ENCODE measurements at places on chromosomes 3 and 15.

DNA sequence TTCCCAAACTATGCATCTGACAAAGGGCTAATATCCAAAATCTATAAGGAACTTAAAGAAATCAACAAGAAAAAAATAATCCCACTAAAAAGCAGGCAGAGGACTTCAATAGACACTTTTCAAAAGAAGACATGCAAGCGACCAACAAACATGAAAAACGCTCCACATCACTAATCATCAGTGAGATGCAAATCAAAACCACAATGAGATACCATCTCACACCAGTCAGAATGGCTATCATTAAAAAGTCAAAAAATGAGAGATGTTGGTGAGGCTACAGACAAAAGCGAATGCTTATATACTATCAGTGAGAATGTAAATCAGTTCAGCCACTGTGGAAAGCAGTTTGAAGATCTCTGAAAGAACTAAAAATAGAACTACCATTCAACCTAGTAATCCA is 20.2 kb downstream of the CFAP44 start:
- DNase-seq, result no peak

DNA sequence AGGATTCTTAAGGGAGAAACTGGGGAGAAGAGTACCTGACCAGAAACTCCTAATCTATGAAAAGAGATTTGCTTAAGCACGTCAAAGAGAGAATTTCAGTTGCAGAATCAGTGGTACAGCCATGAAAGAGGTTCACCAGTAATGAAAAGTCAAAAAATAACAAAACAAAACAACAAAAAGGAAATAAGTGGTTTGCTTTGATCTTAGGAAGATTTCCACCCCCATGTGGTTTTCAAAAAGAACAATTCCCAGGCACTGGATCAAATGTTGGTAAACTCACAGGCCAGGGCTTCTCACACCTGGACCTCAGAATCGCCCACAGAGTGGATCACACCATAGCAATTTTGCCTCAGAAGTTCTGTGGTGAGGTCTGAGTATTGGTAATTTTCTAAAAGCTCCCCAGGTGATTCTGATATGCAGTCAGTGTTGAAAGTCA is 67.5 kb downstream of the TMEM39A start:
- no peak for DNase-seq

GRCh38 chr15:52234596-52235541 is 43.7 kb upstream of the GNB5 start:
- no peak for DNase-seq

DNA sequence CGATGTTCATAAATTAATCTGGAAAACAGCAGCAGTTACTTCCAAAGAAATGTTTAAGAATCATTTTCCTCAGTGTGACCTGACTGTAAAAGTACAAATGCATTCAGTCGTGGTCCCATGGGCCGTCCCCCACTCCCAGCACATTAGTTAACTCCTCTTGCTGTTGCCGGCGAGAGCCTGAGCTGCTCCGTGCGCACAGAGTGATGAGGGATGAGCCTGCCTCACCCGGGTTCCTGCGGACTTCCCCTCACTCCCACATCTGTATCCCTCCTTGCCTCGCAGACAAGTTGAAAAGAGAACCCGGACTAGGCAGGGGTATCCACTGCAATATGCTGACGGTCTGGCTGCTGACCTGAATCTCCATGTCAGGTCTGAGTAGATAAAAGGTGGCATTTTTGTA is 861.7 kb upstream of the NR2F2 start:
- DNase-seq, result no peak

DNA sequence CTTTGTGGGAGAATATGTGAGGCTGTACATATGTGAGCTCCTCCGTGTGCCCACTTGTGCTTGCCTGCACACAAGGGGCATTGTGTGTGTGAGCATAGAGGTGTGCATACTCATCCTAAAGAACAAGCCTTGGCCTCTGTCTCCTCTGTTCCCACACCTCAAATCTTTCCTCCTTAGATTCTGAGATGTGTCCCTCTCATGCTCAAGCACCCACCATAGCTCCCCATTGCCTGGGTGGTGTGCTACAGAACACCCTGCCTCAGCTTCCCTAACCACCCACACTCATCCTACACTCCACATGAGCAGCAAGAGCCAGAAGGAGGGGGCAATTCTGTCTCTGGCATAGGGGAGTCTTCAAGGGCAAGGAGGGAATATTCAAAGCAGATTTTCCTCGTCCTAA is 27.7 kb downstream of the LINGO1 start:
- DNase-seq, result no peak

DNA sequence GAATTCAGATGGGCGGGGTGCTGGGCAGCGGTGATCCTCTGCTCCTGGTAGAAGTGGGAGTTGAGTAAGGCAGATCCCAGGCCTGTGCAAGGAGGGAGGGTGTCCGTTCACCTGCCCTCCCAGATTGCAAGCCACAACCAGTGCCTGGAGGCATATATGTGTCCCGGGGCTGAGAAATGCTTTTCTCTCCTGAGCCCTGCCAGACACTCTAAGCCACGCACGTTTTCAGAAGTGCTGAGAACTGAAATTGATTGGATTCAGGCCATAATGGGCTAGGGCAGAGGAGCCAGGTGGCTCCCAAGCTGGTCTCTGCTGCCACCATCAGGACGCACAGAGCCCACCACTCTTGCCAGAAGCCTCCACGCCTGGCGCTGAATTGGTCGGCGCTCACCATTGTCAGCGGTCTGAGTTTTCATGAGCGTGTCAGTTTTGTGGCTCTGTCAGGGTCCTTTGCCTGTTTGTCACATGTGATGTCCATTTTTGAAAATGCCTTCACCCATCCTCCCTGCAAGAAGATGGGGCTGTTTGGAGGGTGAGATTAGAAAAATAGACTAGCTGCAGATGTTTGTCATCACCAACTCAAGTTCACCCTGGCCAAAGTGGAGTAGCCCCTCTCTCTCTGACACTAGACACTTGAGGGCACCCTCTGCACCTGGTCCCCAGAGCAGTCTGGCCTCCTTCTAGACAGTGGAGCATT is 15.4 kb upstream of the BFSP2 start:
- no peak for DNase-seq

GRCh38 chr3:149366031-149366430 is 11.4 kb downstream of the TM4SF1 start:
- no peak for DNase-seq

DNA sequence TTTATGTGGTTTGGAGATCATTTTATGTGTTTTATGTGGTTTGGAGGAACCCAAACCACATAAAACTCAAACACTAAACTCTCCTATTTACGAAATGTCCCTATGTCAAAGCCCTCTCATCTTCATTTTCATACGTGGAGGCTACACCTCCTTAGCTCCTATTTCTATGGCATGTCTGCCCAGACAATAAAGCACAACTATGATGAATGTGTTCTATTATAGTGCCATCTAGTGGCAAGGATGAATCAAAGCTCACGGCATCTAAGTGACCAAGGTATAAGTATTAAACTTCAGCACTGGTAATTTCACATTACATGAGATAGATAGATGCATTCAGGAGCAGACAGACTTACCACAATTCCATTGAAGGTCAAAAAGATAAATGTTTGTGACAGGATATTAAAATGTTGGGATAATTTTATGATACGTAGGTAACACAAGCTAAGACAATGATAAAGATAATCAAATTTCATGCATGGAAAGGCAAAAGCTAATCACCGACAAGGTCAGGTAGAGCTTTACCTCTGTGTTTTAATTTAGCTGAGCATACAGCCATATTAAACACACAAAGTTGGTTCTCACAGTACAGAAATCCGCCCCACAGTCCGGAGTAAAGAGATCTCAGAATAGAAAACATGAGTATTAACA is 130.6 kb upstream of the FHIT start:
- no peak for DNase-seq

- DNase-seq, result no peak
These were observed 45.9 kb downstream of the FSTL1 start for GRCh38 chr3:120404876-120405275.

- no peak for DNase-seq
These were observed 211.1 kb upstream of the GADL1 start for GRCh38 chr3:31105438-31106077.

- DNase-seq, result peak; percentile 42
These were observed 6.6 kb downstream of the PPCDC start for GRCh38 chr15:75030023-75030413.

DNA sequence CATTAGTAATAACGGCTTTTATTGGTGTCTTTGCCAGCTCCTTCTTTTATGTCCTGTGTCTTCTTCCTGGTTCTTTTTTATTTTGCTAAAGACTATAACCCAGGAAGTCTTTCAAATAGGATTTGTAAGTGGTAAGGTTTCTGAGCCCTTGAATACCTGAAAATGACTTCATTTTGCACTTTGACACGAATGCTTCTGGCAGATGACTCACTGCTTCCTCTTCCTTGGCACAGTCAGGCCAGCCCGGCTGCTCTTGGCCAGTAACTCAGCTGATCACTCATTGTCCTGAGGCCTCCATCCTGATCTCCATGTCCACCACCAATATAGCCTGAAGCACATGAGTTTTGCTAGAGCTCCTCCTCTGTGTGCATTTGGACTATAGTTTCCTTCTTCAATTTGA is 48.7 kb upstream of the NR2E3 start:
- DNase-seq, result no peak

DNA sequence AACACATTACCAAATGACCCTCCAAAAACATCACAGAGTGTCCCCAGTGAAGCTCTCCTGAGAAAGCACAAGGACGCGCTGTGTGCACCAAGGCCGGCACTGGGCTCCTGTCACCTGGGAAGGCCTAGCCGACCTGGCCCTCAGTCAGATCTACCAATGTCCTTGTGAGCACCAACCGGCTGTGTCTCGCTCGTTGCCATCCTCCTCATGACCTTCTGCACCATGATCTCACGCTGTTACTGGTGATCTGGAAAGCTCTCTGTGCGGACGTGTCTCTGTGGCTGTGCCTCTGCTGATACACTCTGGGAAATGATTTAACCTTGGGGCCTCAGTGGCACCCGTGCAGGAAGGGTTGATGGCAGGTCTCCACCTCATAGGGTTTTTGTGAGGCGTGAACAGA is 24.2 kb downstream of the ZXDC start:
- DNase-seq, result no peak

GRCh38 chr3:146493761-146494160 is 24.4 kb upstream of the PLSCR2 start:
- DNase-seq, result no peak

- no peak for DNase-seq
These were observed 75.1 kb downstream of the ATP10A start for GRCh38 chr15:25787855-25788520.

DNA sequence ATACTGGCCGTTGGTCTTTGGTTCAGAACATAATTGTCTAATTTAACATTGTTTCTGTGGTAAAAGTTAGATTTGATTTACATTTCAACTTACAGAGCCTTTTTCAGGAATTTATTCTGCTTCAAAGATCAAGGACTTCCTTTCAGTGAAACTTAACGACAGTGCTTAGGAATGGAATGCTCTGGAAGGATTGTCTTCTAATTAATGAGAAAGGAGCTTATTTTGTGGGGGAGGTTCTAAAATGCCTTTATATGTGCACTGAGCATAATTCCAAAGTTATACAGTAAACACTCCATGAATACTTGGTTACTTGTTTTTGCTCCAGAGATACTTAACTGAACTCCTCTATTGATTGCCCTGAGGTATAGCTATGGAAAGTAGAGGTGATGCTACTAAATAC is 75.7 kb downstream of the CACNA1D start:
- DNase-seq, result no peak

DNA sequence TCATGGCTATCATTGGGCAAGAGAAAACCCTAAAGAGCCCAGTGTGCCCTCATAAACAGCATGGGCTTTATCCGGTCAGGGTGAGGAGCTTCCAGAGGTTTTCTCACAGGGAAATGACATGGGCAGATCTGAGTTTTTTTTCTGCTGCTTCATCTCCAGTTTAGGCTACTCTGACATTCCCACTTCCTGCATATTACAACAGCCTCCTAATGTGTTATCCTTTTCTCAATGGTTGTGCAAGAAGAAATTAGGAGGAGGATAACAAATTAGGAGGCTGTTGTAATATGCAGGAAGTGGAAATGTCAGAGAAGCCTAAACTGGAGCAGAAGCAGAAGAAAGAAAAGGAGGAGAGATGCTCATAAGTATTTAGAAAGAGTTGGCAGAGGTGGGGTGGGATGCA is 175.6 kb downstream of the MTHFS start:
- DNase-seq, result no peak

- no peak for DNase-seq
These were observed 192.1 kb downstream of the CBLB start for GRCh38 chr3:105676621-105677300.

GRCh38 chr3:129130291-129130813 is 8.7 kb upstream of the RAB43 start:
- no peak for DNase-seq

DNA sequence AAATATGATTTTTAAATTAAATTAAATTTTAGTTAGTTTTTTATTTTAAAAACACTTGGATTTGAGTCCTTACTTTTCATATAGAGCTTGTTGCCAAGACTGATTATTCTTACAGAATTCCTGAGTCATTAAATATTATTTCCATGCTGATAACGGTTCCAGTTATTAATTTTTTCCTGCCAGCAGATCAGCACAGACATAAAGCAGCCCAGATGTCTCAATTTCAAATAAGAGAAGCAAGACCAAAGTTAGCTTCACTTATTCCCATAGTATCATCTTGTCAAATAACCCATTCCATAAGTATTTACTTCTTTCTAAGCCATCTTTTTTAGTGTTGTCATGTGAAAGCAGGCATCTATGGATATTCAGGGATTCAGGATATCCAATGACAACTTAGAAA is 75.3 kb downstream of the SSR3 start:
- DNase-seq, result no peak

DNA sequence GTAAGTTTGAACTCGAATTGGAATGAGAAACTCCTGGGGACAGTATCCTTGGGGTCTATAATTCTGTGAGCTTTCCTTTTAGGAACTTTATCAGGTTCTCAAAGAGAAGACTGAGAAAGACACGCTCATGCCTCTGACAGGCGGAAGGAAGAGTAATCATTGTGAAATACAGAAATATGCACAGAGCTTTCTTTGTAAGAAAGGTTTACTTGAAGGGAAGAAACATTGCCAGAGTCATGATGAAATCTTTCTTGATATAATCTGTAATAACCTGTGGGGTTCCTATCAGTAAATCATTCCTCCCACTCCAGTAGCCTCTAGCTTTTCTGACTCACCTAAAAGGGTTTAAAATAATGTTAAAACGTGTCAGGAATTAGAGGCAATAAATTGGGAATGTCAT is 83.6 kb upstream of the CCDC39 start:
- DNase-seq, result no peak

GRCh38 chr3:157075693-157076420 is 84.1 kb downstream of the CCNL1 start:
- DNase-seq, result no peak

DNA sequence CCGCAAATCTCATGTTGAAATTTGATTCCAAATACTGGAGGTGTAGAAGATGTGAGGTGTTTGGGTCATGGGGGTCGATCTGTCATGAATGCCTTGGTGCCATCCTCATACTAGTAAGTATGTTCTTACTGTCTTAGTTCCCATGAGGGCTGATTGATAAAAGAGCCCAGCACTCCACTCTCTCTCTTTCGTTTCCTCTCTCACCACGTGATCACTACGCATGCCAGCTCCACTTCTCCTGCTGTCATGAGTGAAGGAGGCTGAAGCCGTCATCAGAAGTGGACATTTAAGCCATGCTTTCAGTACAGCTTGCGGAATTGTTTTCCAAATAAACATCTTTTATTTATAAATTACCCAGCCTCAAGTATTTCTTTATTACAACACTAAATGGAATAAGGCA is 6.1 kb downstream of the OR5H15 start:
- DNase-seq, result no peak

GRCh38 chr3:177929310-177929709 is 606.9 kb upstream of the KCNMB2 start:
- no peak for DNase-seq

- DNase-seq, result no peak
These were observed 51.7 kb downstream of the OTOL1 start for GRCh38 chr3:161548301-161548700.

All from thoracic aorta (tissue), 2 donors.